Activated naive CD4-positive, alpha-beta T cell (primary cell): ENCODE measurements at places on chromosomes 7 and 10.

- DNase-seq: no peak
Measured at GRCh38 chr7:121139427-121139826, 150.9 kb downstream of the CPED1 start.

- DNase-seq: no peak
Measured at GRCh38 chr10:104925232-104925851, 284.3 kb downstream of the SORCS3 start.

GRCh38 chr7:105583061-105583460 lies 1.8 kb upstream of the EFCAB10 start:
- no peak for DNase-seq

GRCh38 chr7:66163186-66163610 lies 41.9 kb upstream of the TPST1 start:
- DNase-seq: no peak

GRCh38 chr10:62916141-62916603 lies 100.0 kb upstream of the EGR2 start:
- no peak for DNase-seq

GRCh38 chr10:61097026-61097425 lies 153.0 kb upstream of the RHOBTB1 start:
- no peak for DNase-seq

- DNase-seq: no peak
Measured at GRCh38 chr7:30164567-30164966, 29.8 kb downstream of the MTURN start.

DNA sequence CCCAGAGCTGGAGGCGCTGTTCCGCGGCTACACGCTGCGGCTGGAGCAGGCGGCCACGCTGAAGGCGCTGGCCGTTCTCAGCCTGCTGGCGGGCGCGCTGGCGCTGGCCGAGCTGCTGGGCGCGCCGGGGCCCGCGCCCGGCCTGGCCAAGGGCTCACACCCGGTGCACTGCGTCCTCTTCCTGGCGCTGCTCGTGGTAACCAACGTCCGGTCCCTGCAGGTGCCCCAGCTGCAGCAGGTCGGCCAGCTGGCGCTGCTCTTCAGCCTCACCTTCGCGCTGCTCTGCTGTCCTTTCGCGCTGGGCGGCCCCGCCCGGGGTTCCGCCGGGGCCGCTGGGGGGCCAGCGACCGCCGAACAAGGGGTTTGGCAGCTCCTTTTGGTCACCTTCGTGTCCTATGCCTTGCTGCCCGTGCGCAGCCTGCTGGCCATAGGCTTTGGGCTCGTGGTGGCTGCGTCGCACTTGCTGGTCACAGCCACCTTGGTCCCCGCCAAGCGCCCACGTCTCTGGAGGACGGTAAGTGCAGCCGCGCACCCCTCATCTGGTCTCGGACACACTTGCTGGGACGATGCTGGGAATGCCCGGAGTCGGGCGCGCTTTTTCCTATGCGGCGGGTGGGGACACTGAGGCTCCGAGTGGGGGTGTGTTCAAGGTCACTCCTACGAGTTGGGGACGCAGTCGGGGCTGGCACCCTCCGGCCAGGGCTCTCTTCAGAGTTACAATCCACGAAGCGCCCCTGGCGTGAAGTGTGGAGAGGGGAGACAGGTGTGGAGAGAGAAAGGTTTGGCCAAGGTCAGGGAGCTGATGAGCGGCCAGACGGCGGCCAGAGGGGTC lies 717 bp downstream of the ADCY1 start:
- DNase-seq: no peak

DNA sequence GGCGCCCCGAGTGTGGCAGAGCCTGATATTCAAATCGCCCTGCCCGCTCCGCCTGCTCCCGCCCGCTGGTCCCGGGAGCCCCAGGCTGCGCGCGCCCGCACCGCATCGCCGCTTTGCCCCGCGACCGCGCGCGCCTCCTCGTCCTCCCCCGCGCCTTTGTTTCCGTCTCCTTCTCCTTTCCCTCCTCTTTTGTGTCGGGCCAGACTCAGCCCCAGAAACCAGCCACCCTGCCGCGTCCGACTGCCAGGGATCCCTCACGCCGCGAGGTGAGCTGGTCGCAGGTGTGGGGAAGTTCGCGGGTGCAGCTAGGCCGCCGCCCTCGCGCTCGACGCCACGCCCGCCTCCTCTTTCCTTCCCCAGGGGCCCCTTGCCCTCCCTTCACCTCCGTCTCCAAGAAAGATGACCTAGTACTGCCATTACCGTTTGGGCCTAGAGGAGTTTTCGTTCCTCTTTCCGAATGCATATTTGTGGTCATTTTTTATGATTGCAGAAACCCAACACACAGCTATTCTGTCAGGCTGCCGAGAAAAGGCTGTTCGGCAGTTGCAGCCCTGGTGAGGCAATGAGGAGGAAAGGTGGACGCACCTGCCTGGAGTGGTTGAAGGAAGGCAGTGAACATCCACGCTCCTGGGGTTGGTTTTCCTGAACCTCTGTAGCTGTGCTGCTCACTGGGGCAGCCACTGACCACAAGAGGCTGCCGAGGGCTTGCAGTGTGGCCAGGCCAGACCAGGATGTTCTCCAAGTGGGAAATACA lies 107.3 kb downstream of the SNX10 start:
- DNase-seq: no peak

DNA sequence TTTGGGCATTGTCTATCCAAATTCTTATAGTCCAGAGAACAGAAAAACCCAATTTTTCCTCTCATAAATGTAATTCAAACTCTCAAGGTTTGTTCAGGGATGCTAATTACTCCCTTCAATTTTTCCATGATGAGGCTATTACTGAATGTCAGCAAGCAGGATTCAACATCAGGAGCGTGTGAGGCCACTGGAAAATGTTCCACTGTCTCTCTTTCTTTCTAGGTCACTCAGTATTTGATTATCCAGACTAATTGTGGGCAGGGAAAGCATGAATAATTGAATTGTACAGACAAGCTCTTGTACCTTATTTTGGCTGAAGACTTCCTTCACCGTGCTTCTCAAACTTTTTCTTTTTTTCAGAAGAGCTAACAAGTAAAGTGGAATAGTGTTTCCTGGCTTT lies 30.7 kb downstream of the THNSL1 start:
- no peak for DNase-seq

GRCh38 chr7:16851829-16852228 lies 30.0 kb downstream of the AGR3 start:
- DNase-seq: no peak

DNA sequence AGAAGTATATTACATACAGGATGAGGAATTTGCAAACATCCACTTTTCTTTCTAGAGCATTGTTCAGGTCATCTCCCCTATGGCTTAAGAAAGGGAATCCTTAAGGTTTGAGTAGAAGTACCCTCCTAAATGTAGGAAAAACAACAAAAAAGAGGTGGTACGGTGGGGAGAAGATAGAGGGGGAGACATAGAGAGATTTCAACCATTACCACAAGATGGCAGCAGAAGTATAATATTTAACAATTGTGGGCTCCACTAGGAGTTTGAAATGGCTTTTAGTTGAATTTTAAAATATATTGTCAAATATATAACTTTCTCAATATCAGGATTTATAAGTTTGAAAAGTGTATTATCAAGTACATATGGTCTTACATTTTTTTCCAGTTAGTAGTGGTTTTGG lies 72.7 kb upstream of the PRKG1 start:
- no peak for DNase-seq

DNA sequence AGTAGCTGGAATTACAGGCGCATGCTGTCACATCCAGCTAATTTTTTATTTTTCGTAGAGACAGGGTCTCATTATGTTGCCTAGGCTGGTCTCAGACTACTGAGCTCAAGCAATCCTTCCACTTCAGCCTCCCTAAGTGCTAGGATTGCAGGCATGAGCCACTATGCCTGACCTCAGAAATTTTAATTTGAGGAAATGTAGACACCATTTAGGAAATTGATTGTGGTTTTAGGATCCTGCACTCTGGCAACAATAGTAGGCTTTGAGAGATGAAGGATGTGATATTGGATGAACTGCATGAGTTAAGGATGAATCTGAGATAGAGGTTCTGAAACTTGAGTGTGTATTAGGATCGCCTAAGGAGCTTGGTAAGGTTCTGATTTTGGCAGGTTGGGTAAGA lies 66.5 kb downstream of the PPP1R9A start:
- DNase-seq: no peak

GRCh38 chr10:22667093-22667480 lies 47.3 kb downstream of the PIP4K2A start:
- no peak for DNase-seq

DNA sequence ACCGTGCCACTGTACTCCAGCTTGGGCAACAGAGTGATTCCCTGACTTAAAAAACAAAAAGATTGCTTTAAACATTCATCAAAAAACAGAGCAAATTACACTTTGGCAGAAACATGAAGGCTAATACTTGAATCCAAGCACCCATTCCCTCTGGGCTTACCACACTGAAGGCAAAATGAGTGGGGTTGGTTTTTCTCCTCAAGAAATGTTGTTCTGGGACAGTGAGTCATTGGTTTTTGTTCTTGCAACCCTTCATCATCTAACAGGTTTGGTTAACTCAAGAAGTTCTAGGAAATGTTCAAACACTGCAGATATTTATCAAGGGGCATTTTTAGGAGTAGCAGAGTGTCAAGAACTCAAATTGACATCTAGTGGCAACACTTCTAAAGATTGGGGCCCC lies 60.5 kb downstream of the KIAA1217 start:
- DNase-seq: no peak

DNA sequence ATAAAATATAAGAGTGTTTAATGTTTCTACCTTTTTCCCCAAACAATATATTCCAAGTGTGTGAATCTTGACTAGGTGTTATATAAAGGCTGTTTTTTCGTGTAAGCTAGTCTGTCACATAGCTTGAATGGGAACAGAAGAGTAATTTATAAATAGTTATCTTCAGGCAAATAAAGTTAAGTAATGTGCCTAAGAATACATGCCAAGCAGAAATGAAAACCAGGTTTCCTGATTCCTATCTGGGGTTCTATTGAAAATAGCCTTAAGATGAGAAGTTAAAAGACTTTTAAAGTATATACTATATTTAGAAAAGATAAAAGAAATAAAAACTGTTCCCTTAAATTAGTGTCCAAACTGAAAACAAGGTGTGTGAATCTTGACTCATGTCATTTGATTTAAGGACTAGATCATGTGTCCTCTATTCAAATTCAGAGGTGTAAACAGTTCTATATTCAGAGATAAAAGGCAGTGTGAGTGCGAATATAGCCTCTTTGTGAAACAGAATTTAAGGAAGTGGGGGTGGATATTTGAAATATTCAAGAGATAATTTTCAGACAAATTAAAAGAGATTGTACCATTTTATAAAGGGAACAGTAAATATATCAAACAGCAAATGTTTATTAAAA lies 247.5 kb downstream of the THSD7A start:
- no peak for DNase-seq
